ENCODE measurements at places on chromosomes 5 and 9.

DNA sequence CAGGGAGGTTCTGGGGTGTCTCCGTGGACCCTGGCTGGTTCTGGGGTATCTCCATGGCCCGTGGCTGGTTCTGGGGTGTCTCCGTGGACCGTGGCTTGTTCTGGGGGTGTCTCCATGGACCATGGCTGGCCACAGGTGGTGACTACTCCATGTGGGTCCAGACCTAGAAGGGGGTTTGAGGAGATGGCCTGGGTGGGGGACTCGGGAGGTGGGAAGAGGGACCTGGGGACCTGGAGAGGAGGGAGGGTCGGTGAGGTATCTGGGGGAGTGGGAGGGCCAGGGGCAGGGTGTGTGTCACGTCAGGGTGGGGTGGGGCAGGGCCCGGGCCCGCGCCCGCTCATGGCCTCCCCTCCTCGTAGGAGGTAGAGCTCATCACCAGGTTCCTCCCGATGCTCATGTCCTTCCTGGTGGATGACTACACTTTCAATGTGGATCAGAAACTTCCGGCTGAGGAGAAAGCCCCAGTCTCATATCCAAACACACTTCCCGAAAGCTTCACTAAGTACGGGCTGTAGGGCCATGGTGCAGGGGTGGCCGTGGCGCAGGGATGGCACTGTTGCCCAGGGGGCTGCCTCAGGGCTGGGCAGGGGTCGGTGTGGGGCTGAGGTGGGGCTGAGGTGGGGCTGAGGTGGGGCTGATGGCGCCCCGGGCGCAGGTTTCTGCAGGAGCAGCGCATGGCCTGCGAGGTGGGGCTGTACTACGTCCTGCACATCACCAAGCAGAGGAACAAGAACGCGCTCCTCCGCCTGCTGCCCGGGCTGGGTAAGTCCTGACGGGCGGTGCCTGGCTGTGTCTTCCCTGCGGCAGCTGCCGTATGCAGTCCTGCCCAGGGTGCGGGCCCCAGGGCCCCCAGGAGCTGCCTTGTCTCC, 10.7 kb upstream of the TOR4A start:
- no peak for DNase-seq

GRCh38 chr9:126459126-126459525, 132.5 kb downstream of the MVB12B start:
- DNase-seq = no peak

DNA sequence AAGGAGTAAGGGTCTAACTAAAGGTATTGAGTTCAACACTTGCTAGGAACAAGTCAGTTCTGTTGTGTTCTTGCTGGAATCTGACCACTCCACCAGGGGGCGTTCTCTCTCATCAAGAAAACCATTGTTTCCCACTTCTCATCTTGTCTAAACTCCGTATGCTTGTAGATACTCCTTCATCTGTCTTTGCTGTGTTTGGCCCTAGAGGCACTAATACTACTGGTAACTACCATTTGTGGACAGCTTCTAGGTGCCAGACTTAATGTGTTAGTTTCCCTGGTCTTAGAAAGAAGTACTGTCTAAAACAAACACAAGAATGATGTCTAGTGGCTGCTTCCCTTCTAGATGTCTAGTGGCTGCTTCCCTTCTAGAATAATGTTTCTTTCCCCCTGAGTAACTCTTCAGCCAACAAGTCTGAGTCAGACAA, 18.7 kb upstream of the PTPDC1 start:
- peak; percentile 80 for DNase-seq

GRCh38 chr5:378976-379742, 57.6 kb downstream of the AHRR start:
- DNase-seq = no peak

- DNase-seq = no peak
Observed at GRCh38 chr5:122316656-122317055, 4.6 kb downstream of the SNCAIP start.

- DNase-seq = no peak
Observed at GRCh38 chr5:30069441-30070263, 1123.8 kb upstream of the CDH6 start.

DNA sequence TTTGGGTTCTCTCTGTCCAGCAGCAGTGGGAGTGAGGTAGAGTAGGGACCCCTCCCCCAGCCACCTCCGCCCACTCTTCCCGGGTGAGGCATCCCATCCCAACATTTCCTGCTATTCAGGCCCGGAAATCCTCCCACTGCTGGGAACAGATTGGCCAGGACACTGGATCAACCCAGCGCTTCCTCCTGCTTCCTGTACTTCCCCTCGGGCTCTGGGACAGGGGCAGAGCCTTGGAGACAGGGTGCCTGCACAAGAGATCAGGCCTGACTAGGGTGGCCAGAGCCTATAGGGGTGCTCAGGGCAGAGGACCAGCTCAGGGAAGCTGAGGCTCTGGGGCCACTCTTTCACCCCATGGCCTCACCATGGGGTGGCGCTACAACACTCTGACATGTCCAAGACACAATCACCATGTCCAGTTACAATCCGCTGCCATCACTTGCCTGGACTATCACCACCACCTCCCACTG, 14.5 kb downstream of the SH2D3C start:
- peak; percentile 58 for DNase-seq

DNA sequence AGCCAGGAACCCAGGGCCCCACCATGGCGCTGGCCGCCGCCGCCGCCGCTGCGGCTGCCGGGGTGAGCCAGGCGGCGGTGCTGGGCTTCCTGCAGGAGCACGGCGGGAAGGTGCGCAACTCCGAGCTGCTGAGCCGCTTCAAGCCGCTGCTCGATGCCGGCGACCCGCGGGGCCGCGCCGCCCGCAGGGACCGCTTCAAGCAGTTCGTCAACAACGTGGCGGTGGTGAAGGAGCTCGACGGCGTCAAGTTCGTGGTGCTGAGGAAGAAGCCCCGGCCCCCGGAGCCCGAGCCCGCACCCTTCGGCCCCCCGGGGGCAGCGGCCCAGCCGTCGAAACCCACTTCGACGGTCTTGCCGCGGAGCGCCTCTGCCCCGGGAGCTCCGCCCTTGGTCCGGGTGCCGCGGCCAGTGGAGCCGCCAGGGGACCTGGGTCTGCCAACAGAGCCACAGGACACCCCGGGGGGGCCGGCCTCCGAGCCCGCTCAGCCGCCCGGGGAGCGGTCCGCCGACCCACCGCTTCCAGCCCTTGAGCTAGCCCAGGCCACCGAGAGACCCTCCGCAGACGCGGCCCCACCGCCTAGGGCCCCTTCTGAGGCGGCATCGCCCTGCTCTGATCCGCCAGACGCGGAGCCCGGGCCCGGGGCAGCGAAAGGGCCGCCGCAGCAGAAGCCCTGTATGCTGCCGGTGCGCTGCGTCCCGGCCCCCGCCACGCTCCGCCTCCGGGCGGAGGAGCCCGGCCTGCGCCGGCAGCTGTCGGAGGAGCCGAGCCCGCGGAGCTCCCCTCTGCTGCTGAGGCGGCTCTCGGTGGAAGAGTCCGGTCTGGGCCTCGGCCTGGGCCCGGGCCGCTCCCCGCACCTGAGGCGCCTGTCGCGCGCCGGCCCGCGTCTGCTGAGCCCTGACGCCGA, 749 bp downstream of the SOWAHA start:
- DNase-seq = peak; percentile 16

DNA sequence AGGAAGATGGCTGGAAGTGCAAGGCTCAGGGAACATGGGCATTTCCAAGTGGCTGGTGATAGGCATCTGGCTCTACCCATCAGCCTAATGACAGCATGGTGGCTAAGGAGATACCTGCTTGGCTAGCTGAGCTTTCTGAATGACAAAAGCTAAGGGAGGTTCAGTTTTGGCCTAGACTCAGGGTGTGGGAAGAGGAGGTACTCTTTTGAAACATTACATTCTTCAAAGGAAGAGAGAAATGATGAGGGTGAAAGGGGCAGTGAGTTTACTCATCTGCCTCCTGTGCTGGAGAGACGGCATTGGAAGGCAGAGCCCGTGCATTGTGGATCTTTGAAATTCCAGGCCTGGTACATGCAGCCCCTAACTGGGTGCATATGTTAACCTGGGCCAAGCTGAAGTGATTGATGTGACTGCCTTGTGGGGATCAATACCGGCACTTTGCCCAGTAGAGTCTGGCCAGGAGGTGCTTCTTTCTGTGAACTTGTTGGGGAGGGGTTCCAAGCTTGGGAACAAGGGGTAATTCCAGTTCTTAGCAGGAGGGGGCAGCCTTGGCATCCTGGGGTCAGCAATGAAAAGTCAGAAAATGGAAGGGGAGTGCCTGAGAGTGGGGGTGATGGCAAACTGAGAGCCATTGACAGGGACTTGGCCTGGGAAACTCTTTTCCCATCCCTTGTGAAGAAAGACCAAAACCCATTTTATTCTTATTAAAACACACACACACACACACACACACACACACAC, 108.6 kb downstream of the ACER2 start:
- peak; percentile 23 for DNase-seq

DNA sequence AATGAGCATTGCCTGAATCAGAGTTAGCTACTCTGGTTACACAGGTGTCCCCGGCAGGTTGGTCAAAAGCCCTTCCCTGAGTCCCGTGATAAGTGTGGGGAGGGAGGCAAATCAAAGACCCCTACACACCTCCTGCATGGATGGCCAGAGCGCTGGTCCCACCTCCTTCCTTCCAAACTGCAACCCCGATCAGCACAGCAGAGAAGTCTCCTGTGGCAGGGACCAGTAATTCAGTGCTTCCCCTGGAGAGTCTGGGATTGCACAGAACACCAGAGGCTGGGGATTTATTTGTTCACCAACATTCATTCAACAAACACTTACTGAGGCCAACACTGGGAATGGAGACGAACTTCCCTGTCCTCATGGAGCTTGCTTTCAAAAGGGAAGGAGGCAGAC, 46.2 kb downstream of the NSUN2 start:
- DNase-seq = no peak

DNA sequence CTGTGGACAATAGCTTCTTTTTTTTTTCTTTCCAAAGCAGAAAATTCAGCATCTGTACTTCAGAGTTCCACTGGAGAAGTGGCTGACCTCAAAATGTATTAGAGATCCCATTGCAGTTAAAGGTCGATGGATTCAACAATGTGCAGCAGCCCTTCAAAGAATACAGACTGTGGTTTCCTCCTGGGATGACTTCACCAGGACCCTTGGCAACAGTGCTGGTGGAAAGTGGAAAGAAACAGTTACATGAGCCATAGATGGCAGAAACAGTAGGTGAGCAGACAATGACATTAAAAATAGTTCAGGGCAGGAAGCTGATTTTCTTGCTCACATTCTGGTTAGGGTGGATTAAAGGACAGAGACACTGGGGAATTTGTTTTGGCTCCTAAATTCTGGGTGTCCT, 62.4 kb downstream of the SLC28A3 start:
- DNase-seq = no peak

GRCh38 chr5:138240650-138241385, 27.7 kb upstream of the CDC23 start:
- peak; percentile 4 for DNase-seq

GRCh38 chr5:163565492-163565891, 60.1 kb downstream of the MAT2B start:
- DNase-seq = no peak

DNA sequence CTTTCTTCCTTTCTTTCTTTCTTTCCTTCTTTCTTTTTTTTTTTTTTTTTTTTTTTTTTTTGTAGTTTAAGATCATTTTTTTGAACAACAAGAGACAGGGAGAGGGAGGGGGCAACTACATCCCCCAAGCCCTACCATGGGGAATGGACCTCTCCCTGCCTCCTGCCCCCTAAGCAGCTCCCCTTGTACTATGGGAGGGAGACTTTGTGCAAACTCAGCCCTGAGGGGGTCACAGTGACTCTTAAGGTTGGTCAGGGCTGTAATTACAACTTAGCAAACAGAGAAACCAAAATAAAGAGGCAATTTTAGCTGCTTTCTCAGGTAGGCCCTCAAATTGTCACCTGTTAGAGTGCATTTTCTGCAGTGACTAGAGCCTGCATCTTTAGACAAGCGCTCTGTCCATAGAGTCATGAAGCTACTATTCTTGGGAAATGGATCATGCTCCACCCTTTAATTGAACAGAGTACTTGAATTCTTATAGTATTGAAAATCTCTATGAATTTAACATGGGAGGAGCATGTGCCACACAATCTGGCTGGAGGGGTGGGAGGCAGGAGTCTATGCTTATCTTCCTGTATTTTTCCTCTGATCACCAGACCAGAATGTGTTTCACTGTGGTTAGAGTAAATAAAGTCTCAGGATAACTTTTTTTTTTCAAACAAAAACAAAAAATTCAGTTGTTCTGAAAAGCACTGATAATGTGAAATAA, 24.3 kb upstream of the PIK3R1 start:
- DNase-seq = no peak

DNA sequence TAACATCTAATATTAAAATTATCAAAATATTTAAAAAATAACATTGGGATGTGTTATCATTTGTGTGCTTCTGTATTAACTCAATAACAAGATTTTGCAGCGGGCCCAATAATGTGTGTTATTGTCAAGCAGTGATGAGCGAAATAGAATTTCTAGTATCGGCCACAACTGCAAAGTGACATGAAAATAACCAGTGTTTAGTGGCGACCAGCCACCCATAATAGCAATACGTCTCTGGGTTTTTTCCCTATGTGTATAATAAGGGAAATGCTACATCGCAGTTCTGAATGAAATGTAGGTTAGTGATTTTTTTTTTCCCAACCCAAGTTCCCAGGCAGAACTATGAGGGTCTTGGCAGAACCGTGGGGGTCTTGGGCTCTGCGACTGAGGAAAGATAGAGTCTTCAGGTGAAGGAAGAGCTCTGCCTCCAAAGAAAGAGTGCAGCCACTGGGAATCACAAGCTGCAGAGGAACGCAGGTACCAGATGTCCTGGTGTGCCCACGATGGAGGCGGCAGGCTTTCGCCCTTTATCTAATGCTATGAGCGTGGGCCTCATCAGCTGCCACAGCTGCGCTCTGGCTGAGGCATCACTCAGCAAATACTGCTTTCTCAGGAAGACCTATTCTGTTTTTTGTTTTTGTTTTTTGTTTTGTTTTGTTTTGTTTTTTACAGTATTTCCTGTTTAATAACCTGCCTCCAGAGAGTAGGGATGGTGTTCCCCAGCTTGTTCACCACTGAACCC, 235.0 kb downstream of the ROR2 start:
- DNase-seq = no peak
